ENCODE measurements at places on chromosomes 13 and 19.

DNA sequence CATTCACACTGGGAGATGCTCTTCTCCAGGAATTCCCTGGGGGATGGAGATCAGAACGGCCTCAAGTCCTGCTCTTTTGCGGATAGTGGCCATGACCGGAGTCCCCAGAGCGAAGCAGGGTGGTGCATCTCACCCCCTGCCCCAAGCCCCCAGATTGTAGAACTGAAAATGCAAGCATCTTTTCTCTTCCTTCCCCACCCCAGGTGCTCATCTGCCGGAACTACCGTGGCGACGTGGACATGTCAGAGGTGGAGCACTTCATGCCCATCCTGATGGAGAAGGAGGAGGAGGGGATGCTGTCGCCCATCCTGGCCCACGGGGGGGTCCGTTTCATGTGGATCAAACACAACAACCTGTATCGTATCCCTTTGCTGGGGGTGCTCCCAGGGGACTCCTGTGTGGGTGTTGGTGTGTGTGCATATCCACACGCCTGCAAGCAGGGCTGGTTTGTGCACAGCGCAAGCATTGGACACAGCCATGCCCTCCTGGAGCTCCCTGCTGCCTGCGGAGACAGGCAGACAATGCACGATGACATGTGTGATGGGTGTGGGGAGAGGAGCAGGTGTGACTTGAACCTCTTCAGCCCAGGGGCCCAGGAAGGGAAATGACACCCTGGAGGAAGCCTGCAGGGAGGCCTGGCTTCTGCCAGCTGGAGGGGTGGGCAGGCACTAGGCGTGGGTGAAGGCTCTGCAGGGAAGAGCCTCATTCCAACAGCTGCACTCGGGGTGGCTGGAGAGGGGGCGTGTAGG, 5.7 kb downstream of the AP1M1 start:
- DNase-seq: no peak

GRCh38 chr13:22176968-22177520, 506.2 kb downstream of the FGF9 start:
- DNase-seq: no peak

DNA sequence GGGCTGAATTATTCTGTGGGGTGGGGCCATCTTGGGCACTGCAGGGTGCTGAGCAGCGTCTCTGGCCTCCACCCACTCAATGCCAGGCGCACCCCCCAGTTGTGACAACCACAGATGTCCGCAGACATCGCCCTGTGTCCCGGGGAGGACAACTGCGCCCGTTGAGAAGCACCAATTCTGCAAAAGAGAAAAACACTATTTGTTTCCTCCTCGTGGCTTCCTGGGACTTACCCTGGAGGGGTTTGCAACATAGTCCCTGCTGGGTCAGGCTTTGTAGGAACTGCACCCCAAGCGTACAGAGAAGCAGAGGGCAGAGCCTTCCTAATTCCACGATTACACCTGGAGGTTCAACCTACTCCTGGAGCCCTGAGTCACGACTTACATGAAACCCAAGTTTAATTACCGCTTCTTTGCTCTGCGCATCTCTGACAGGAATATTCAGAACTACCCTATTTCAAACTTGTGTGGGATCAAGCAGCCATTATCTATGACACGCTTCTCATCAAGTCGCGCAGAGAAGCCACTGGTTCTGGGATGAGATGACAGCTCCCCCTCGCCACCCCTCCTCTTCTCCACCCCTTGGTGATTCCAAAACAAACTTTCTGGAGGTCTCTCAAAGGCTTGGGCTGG, 11.1 kb upstream of the SLC39A3 start:
- DNase-seq: no peak

DNA sequence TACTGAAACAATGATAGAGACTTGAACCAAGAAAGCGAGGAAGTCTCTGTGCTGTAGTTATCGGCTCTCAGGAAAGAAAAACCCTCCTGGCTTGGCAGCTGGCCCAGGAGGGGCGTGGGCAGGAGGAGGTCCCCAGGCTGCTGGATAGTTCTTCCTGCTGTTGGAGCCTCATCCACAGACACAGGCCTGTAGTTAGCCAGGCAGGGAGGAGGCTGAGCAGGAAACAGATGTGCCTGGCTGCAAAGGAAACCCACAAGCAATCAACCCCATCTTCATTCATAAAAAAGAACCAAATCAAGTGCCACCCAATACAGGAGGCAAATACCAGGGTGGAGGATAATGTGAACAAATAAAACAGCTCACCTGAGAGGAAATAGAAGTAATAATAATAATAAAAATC, 86.2 kb downstream of the IRS2 start:
- DNase-seq: peak; percentile 62

DNA sequence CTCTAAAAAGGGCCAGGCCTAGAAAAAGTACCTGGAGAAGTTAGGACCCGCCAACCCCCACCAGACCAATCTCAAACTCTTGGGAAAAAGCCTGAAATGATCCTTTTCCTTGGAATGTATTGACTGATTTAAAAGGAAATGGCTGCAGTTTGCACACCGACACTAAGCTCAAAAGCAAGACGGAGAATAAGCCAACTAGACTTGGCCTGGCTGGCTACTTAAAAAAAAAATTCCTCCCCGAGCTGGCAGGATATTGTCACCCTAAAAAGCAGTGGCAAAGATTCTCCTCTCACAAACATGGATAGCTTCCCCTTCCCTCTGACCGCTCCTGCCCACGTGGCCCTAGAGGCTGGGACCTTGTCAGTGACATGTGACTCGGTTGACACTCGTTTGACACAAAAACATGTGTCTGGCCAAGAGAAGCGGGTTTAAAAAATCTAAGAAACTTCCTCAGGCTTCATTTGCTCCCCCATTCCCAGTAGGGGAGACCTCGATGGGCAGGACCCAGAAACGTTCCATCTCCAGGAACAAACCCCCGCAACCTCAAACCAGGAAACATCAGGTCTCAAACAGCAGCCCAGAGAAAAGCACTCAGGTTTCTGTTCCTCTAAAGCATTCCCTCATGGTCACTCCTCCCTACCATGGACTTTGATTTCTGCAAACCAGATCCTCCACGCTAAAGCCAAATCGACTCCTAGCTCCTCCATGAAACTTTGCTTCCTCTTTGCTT, 1.3 kb downstream of the RFX1 start:
- DNase-seq: no peak

DNA sequence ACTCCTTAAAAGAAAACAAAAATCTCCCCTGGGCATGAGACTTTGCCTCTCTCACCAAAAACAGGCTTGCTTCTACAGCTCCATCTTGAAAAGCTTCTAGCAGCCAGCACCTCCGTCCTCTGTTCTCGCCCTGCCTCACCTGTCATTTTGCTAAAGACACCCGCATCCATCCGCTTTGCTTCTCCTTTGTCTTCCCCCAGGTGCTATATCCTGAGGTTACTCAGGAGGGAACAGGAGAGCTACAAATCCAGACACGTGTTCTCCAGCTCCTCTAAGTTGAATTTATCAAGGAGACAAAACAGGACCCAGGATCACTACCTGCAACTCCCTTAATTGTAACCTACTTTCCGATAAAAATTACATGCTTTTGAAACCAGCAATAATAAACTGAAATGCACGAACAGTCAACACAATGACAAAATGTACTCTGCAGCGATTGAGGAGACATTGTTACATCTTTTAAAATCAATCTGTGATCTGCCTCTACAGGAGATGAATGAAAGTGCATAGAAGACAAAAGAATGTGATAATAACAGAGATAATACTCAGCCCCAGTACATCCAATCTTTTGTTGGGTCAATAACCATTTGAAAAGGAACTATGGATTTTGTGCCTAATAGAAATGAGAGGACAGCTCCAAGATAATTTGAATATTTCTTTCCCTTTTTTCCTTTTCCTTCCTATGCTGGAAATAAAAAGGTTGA, 221.2 kb downstream of the DCLK1 start:
- DNase-seq: no peak

DNA sequence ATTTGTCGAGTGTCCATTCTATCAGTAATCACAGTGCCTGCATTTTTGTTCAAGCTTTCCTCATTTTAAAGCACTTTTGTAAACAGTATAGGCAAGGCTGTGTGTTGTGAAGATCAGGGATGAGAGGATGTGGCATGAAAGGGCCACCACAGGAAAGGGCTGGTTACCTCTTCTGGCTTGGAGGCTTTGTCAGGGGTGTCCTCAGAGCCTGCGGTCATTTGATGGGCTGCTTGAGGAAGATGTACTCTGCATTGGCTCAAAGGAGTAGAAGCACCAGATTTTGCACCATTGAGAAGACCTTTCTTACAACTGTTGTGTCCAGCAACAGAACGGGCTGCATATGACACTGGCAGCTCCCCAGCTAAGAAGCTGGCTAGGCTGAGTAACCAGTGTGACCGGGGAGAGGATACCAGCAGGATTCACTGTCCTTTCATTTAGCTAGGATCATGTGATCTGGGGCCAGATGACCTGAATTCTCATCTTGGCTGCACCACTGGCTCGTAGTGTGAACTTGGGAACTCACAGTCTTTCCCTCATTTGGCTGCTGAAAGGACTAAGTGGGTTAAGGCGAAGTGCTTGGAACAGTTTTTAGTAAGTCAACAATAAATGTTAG, 380.2 kb downstream of the FGF9 start:
- DNase-seq: no peak

DNA sequence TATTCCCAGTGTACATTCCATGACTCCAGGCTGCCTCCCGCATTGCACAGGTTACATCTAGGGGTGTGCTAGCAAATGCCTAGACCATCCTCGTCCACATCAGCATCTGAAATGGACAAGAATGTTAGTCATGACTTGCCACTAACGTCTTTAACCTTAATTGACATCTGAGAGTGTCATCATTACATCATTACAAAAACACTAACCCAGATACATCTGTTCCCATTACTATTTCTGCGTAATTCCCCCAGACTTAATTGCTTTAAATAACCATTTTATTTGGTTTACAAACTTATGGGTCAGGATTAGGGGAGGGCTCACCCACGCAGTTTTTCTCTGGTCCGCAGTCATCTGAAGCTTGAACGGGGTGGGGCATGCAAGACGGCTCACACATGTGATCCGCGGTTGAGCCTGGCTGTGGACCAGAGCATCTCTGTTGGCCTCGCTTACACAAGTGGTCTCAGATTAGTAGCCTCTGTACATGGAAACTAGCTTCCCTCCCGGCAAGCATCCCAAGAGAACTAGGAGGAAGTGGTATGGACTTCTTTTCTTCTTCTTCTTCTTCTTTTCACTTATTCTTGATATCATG, 15.9 kb downstream of the KL start:
- DNase-seq: no peak

GRCh38 chr13:36973621-36974295, 25.4 kb downstream of the ALG5 start:
- DNase-seq: no peak

- DNase-seq: no peak
Measured at GRCh38 chr13:106503730-106504453, 31.6 kb downstream of the EFNB2 start.

- DNase-seq: no peak
Measured at GRCh38 chr13:96519380-96519779, 429.5 kb downstream of the HS6ST3 start.

GRCh38 chr13:45521297-45521696, 56.6 kb downstream of the COG3 start:
- DNase-seq: no peak

- no peak for DNase-seq
Measured at GRCh38 chr19:15108145-15108844, 1.1 kb downstream of the SYDE1 start.

DNA sequence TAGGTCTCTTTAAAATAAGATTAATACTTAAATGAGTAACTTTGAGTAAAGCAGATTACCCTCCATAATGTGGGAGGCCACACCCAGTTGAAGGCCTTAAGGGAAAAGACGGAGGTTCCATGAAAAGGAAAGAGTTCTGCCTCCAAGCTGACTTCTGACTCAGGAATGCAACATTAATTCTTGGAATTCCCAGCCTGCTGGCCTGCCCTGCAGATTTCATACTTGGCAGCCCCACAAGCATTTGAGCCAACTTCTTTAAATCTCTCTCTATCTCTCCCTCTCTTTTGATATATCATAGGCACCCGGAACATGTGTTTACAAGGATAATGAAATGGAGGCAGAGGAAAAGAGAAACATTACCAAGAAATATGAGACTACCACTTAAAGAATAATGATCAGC, 902.3 kb upstream of the MIR17HG start:
- no peak for DNase-seq

- DNase-seq: no peak
Measured at GRCh38 chr13:110233181-110233950, 73.6 kb downstream of the COL4A1 start.

- DNase-seq: no peak
Measured at GRCh38 chr13:45340422-45341033, 455 bp downstream of the TPT1 start.

GRCh38 chr19:48415395-48415794, 21.9 kb downstream of the GRIN2D start:
- DNase-seq: no peak

DNA sequence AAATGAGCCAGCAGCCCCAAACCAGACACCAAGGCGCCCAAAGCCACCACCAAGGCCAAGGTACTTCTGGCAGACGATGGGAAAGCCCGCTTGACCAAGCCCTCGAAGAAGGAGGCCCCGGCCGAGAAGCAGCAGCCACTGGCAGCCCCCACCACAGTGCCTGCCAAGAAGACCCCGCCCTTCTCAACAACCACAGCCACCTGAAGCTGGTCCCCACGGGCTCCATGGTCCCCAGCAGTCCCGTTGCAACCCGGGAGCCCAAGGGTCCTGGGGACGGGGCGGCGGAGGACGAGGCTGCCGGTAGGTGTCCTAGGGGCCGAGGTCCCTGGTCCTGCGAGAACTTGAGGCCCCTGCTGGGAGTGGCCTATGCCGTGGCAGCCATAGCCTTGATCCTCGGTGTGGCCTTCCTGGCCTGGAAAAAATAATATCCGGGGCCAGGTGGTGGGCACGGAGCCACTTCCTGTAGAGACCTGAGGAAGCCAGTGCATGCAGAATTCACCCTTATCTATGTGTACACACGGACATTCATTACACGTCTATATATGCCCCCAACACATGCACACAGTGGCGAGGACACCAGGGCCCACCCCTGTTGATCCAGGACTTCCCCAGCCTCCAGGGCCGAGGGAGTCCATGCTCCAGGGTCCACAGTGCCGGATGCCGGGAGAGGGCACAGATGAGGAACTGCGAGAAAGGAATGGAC, 13.8 kb downstream of the C1QTNF9 start:
- no peak for DNase-seq

GRCh38 chr19:28134311-28134710, 1078.6 kb downstream of the UQCRFS1 start:
- DNase-seq: no peak
